ENCODE measurements at places on chromosomes 3 and 15.

DNA sequence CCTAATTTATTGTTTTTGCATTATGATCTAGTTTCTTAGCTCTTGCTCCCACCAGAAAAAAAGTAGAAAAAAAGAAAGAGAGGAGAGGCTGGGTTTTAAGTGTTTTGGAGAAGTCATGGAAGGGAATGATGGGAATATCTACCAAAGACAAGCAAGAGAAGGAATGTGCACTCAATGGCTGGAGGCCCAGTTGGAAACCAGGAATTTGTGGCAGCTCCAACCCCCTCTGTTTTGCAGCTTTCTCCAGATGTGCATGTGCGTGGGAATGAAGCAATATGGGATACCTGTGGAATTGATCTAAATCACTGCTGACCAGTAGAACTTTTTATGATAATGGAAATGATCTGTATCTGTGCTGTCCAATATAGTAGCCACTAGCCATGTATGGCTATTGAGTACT lies 27.1 kb downstream of the EIF2AK4 start:
- DNase-seq = no peak

GRCh38 chr3:33019981-33020380 lies 68.5 kb downstream of the CCR4 start:
- DNase-seq = no peak

- peak; percentile 40 for DNase-seq
Observed at GRCh38 chr3:150094150-150094933, 123.6 kb upstream of the PFN2 start.

DNA sequence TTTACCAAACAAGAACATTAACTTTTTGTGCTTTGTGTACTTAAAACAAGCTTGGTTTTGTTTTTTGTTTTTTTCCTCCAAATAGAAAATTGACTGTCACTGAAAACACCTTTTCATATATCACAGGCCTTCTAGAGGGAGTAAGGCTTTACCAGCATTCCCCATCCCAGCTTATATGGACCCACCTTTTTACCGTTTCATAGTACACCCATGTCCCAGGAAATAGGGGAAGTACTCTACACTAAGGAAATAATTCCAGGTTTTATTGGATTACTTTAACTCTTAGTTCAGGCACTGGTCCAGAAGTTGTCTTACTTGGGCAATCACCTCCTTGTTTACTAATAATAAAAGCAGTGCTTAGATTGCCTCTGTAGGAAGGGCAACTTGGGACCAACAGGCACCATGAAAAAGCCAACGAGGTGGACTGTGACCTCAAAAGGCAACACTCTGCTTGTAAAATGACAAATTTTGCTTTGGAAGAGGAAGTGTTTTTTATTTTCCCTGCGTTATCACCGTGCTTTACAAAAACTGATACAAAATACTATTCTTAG lies 26.2 kb downstream of the HMG20A start:
- DNase-seq = no peak

DNA sequence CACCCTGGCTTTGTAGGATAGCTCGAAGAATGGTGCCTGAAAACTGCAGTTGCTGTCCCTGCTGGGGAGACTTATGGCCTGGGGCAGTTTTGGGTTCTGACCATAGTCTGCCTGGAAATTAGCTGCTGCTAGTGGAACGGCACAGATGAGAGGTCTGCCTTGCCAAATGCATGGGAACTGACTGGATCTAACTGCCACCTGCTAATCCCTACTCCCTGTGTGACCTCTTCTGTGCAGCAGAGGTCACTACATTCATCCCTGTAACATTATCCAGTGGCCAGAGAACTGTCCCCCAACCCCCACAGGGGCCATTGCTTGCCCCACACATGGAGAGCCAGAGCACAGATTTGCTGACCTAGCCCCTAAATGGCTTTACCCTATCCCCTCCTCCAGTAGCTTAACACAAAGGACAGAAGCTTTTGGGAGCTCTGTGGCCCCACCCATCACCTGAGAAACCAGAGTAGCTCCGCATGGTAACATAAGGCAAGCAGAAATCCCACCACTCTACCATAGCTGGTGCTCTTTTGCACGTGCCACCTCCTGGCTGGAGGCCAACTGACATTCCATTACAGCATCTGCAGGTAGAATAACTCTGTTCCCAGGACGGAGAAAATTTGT lies 840.0 kb downstream of the EPHA3 start:
- DNase-seq = no peak

DNA sequence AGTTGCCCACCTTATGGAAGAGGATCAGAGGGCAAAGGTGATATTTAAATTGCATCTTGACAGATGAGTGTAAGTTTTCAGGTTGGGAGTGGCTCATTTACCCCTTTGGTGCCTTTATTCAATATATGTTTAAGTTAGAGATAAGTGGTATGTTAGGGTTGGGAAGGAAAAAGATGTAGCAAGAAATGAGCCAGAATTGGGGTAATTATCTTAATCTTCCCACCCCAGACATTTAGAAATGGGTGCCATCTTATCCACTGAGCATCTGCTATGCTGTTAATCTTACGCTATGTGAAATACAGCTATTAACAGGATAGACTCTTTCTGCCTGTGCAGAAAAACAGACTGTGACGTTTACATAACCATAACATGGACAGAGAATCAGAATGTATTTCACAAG lies 6.3 kb downstream of the CMTM7 start:
- no peak for DNase-seq

DNA sequence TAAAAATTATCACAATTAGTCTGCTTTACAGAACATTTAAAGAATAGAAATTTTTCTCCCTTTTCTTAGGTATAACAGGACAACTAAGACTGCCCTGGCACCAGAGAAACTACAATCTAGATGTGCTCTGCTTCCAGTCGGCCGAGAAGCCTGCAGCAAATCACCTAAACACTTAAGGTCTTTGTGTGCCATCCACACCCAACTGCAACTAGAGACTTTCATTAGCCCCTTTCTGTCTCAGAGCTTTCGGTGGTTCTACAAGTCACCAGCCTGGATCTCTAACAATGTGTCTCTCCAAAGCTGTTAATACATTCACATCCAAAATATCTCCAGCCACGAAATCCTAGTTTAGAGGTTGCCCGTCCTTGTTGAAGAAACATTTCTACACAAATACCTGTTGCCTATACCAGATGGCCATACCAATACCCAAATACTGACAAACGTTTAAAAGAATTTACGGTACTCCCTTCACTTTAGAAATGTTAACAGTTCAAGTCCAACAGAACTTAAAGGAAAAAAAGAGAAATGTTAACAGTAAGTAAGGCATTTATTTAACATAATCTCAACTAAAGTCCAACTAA lies 6.7 kb downstream of the PRC1 start:
- no peak for DNase-seq

GRCh38 chr15:70875001-70875782 lies 17.0 kb downstream of the THAP10 start:
- no peak for DNase-seq

DNA sequence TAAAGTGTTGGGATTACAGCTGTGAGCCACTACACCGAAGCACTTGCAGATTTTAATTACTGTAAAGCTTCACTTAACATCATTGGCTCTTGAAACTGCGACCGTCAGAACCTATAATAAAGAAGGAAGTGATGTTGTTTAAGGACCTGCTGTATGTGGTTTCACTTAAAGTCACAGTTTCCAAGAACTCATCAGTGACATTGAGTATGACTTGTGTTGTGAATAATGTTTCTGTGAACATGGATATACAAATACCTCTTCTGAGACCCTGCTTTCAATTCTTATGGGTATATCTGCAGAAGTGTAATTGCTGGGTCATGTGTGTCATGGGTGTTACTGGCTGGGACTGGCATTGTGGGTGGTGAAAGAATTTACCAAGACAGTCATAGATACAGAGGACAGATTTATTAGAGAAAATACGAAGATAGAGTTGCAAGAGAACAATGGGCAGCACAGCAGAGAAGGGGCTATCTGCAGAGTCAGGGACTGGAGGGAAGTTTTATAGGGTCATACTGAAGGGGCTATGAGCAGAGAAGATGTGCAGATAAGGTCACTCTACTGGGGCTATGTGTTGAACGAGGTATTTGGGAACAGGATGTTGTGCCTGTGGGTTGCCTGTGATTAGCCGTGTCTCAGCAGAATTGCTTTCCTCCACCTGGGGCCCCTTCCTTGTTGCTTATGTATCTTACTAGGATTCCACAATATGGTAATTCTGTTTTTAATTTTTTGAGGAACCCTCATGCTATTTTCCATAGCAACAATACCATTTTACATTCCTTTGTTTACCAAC lies 4.5 kb downstream of the NDUFB5 start:
- no peak for DNase-seq

GRCh38 chr15:48559285-48559684 lies 86.2 kb downstream of the FBN1 start:
- DNase-seq = no peak

DNA sequence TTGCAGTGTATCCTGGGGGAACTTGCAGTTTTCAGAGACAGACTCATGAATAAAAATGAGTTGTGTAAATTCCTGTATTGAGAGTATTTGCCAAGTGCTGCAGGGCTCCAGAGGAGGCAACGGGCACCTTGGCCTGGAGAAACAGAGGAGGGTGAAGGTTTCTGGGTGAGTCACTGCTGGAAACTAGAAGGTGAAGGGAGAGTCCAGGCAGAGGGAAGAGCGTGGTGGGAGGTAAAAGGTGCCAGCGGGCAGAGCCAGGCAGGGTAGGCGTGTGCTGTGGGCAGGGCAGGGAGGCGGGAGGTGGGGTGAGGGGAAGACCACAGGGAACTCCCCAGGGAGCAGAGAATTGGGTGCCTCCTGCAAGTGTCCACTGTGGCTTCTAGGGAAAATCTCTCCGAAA lies 120.8 kb downstream of the SLCO3A1 start:
- DNase-seq = no peak

DNA sequence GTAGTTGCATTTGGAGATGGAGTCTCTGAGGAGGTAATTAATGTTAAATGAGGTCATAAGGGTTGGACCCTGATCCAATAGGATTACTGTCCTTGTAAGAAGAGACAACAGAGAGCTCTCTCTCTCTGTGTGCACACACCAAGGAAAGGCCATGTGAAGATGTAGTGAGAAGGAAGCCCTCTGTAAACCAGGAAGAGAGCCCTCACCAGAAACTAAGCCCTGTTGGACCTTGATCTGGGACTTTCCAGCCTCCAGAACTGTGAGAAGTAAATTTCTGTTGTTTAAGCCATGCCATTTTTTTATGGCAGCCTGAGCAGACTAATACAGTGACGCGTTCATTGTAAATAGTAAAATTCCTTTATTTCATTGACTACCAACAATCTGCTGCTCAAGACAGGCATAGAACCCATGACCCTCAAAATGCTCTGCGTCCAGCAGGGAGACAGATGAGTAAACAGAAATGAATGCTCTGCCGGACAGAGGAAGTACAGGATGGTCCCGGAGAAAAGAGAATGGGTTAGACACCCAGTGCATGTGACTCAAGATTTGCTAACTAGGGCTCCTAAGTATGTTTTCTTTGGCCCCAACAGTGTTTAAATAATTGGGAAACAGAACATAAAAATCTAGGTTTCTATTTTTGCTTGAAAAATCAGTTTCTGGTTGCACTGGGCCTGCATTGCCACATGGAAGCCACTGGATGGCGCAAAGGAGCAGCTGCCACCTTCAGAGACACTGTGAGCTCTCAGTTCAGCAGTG lies 37.9 kb upstream of the TNFAIP8L3 start:
- no peak for DNase-seq

- no peak for DNase-seq
Observed at GRCh38 chr3:113953677-113954076, 5.9 kb downstream of the ZDHHC23 start.
